DMS153 (cell line): ENCODE measurements at places on chromosomes 12 and 14.

DNA sequence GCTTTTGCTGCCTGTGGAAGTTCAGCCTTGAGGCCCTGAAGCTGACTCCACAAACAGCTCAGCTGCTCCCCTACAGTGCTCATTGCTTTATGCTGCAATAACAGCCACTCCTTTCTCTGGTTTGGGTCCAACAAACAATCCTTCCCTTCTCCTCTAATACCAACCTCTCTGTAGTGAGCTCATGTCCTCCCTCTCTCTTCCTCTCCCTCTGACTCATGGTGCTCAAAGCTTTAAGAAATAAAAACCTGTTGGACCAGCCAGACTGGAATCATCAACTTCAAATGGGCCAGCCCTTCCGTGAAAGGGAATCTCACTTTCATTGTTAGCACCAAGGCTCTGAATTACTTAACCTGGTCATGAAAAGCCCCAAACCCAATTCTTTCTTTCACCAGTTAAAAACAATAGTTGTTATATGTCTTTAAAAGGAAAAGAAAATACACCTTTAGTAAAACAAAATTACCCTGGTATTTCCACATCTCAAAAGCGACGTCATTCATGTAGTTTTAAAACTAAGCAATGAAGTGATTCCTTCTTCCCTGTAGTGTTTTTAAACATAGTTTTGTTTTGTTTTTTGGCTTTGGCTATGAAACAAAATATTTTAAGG, 126.4 kb downstream of the DUSP6 start:
- peak; percentile 95 for DNase-seq

GRCh38 chr12:104473374-104473983, 16.7 kb downstream of the CHST11 start:
- no peak for DNase-seq

- peak; percentile 58 for DNase-seq
Observed at GRCh38 chr12:54191550-54192022, 2.8 kb upstream of the SMUG1 start.

GRCh38 chr14:104993306-104993705, 7.7 kb downstream of the CLBA1 start:
- no peak for DNase-seq

DNA sequence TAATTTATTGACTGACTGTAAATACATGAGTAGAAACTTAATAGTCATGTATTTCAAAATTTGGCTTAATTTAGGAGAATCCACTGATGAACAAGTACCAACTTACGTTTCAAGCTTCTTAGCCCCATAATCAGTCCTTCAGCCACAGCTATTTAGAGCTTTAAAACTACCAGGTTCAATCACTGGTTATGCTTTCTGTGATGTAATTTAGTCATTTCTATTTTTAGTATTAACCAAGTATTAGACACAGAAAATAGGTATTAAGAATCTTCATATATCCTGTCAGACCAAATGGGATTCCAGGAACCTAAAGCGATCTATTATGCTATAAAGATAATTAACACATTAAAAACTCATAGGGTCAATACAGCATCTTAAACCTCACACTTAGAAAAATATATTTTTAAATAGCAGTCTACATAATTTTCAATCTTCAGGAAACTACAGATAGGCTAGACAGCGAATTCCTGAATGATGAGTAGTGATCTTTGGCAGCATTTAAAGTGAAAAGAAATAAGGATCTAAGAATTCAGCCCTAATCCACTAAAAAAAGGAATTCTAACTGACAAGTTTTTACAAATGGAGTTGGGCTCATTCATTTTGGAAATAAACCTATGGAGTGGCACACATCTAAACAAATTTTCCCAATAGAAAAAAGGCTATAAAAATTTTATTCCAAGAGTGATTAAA, 51.5 kb downstream of the ZC3H14 start:
- DNase-seq: no peak

GRCh38 chr14:91521061-91521640, 11.0 kb upstream of the PPP4R3A start:
- DNase-seq: no peak

DNA sequence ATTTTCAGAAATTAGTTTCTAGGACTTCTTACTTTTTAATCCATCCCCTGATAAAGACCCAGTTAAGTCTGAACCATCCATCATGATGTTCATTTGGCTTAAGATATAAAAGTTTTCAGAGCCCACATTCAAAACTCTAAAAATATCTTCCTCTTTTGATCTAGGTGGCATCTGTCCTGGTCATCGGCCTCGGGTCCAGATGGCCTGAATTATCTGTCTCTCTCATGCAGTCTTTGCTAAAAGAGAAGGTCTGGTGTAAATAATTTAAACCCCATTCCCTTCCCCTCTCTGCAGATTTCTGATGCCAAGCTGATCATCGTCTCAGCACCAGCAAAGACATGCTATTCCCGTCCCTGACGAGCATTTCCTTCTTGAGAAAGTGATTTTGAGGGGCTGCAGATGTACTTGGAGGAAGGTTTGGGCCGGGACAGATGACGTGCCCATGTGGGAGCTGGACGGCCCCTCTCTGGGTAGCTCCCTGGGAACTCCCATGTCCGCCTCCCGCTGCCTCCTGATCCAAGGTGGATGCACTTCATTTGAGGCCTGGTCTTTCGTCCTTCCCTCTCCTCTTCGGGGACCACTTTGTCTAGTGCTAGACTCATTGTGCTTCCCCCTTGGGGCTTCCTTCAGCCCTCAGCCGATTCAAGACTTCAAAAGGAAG, 173.0 kb upstream of the PRMT8 start:
- DNase-seq: no peak

DNA sequence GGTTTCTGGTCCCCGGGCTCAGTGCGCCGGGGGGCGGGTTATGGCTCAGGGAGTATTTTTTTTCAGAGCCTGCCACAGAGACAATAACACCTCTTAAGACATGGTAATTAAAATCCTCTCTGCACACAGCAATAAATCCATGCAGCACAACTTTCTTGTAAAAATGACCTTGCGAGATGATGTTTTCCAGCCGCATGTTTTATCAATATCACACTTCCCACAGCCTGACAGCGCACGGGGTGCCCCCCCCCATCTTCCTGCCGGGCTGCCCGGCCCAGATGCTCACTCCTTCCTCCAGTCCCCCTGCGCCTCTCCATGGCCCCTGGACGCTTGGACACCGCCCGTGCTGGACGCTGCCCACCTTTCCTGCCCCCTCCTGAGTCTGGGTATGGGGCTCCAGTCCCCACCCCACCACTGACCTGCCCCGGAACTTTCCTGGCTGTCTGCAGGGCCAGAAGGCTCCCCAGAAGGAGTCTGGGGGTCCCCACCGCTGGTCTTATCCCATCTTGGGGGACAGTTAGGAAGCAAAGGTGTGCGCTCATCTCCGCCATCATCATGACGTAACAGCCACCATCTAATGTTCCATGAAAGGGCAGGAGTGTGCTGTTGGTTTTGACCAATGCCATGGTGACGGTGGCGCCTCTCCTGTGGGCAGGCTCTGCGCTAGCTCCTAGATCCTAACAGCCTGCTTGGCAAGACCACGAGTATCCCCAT, 182.9 kb downstream of the KIF26A start:
- DNase-seq: no peak

DNA sequence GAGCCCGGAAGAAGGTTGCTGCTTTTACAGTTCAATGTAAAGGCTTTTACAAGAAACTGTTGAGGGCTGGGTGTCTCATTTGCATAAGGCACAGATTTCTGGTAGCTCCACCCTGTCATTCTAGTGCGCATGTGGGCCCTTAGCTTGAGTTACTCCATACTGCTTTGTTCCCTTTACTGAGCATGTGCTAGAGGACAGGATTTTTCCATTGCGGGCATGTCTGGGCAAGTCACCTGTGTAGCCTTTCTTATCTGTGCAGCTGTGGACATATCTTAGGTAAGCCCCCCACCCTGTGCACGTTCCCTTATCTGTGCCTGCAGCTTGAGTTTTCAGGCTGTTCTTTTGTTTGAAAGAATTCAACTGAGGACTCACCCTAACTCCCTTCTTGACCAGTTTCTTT, 56.2 kb upstream of the ARHGAP5 start:
- DNase-seq: no peak

DNA sequence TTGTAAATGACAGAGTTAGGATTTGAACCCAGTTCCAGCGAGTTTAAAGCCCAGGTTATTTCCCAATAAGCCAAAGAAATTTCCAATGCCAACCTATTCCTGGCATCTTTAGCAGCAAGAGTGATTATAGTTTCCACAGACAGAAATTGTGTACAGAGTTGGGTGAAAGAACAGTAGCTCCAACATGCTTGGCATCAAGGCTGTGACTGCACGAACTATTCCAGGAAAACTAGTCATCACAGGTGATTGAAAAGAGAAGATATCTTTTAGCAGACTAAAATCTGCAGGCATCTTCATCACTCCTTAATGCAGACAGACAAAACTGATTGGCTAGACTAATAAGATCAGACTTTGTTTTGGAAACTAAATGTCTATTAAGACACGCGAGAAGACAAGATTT, 262.7 kb upstream of the PLEKHG7 start:
- no peak for DNase-seq

GRCh38 chr12:117967043-117967442, 1.7 kb downstream of the KSR2 start:
- no peak for DNase-seq

- DNase-seq: no peak
Observed at GRCh38 chr12:73726881-73727280, 810.8 kb upstream of the ATXN7L3B start.

DNA sequence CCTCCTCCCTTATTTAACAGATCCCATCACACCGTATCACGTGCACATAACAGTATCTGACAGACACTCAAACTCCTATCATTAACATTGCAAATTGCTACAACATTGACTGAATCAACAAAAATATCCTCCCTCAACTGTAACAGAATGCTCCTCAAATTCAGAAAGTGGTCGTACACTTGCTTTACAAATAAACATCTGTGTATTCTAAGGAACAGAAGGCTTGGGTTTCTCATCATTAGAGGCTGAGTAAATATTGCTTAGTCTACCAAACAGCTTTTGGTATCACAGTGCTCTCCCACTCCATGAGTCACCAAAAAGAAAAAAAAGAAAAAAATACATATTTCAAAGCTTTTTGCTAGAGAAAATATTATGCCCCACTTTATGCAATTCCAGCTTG, 23.9 kb downstream of the FERMT2 start:
- DNase-seq: no peak

DNA sequence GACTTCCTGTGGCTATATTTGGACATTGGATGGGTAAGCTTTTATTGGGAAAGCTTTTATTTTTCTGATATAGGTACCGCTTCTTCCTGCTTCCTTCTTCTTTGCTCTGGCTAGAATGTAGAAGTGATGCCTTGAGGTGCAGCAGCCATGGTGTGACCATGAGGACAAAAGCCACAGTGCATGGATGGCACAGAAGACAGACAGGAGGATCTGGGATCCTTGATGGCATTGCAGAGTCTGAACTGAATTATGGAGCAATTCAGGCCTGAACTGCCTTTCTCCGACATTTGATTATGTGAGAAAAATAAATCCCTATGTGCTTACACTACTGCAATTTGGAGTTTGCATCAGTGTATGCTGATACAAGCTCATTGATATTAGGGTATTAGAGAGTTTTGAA, 191.3 kb upstream of the CRY1 start:
- DNase-seq: no peak

GRCh38 chr14:67510836-67511235, 22.3 kb upstream of the PLEKHH1 start:
- DNase-seq: no peak

GRCh38 chr14:104244221-104245011, 106.0 kb downstream of the KIF26A start:
- no peak for DNase-seq

DNA sequence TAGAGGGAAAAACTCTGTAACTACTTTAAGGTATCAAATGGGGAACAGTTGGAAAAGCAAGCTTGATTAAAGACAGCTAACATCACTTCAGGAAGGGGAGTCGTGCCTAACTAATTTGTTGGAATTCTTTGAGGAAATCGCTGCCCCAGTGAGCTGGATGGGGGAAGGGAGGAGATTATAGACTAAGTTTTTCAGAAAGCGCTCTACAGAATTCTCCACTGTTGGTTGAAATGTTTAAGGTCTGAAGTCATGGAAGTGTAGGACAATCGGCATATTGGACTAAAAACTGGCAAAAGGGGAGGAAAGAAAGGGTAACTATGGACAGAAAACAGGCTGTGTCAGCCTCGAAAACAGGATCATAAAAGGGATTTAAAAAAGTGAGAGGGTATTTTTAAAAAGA, 229.9 kb upstream of the HMGA2 start:
- DNase-seq: no peak

- no peak for DNase-seq
Observed at GRCh38 chr12:28340261-28341045, 150.2 kb downstream of the CCDC91 start.

DNA sequence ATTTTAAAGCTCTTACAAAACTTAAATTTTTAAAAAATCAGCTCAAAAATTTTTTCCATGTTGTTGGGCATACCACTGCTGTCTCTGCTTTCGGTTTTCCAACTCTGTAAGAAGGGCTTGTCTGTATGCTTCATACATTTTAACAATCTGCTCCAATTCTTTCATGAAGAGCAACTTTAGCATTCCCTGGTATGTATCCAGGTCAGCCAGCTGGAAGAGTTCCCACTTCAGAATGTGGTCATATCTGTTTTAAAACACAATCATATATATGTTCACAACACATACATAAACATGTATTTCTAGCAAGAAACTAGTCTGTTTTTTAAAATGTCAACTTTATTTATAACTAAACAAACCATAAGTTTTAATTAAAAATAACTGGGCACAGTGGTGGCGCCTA, 33.0 kb downstream of the SAV1 start:
- DNase-seq: no peak

DNA sequence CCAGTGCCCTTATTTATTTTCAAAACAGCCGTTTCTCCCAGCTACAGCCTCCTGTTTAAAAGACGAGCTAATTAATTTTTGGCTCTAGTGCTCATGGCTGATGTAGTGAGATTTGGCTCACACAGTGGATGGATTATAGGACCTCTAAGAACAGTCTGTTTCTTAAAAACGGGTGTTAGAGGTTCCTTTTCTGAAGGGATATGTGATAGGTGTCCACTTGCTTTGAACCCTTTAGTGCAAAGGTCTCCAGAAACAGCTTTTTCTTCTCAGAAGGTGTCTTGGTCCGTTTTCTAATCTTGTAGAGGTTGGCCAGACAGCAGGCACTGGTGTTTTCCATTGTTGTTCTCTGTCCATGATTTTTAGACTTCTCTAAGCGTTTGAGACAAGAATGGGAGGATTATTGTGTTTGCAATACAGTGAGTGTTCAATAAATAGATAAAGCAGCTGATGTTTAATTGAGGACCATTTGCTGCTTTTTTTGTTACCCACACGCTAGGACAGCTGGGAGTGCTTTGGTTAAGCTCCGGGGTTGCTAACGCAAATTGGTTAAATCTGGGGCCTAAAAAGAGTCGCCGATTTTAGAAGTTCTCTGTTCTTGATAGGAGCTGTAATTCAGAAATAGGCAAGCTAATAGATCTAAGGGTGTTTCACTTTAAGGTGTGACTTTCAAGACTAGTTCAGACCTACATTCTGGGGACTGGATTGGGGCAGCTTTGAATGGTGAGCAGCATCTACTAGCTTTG, 1.0 kb downstream of the BORCS5 start:
- no peak for DNase-seq
